ENCODE measurements at places on chromosomes 6 and 20. TPM values are rescaled to one million over a fixed set of nuclear protein-coding genes. Genes with fewer than 3 reads are reported as not detected.

- H3K36me3 ChIP-seq = no peaks in the 10 kb centered on the region
- DNase-seq = no peak
- H3K4me3 ChIP-seq = no peak overlapping the region
- H3K27me3 ChIP-seq = no peaks in the 10 kb centered on the region
- H3K4me1 ChIP-seq = no peaks in the 10 kb centered on the region
Observed at GRCh38 chr6:90168693-90169131, 127.9 kb downstream of the BACH2 start.

GRCh38 chr6:12580290-12580689 is 136.3 kb upstream of the PHACTR1 start:
- H3K27ac ChIP-seq = no peak overlapping the region
- no peaks in the 10 kb centered on the region for H3K27me3 ChIP-seq
- H3K4me3 ChIP-seq = no peak overlapping the region
- no peak for DNase-seq
- no peaks in the 10 kb centered on the region for H3K36me3 ChIP-seq
- H3K4me1 ChIP-seq = no peaks in the 10 kb centered on the region

GRCh38 chr6:119243657-119244056 is 105.9 kb downstream of the MAN1A1 start:
- no peaks in the 10 kb centered on the region for H3K36me3 ChIP-seq
- peaks cover 3% of the 10 kb centered on the region for H3K4me1 ChIP-seq
- H3K4me3 ChIP-seq = no peak overlapping the region
- no peaks in the 10 kb centered on the region for H3K27me3 ChIP-seq
- no peak for DNase-seq

DNA sequence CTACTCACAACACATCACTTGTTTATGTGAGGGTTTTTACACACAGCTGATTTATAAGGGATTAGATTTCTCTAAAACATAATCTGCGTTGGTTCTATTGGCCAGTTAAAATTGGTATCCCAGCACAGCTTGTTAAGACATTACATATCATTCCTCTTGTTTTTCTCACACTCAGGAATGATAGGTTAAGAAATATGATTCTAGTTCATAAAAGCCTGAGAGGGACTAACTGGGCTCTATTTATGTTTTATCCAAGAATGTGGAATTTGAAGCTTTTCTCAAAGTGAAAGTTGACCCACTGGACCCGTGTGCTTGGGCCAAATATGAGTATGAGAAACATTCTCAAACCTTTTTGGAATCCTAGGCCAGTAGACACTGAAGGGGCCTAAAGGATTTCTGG is 117.3 kb downstream of the TMEM170B start:
- H3K4me1 ChIP-seq = peaks cover 19% of the 10 kb centered on the region
- DNase-seq = no peak
- H3K27me3 ChIP-seq = no peaks in the 10 kb centered on the region
- H3K27ac ChIP-seq = no peak overlapping the region
- no peak overlapping the region for H3K4me3 ChIP-seq

- no peak overlapping the region for H3K27ac ChIP-seq
- no peaks in the 10 kb centered on the region for H3K36me3 ChIP-seq
- H3K4me3 ChIP-seq = no peak overlapping the region
- no peaks in the 10 kb centered on the region for H3K27me3 ChIP-seq
Observed at GRCh38 chr6:44062771-44063560, 64.3 kb downstream of the MRPL14 start.

DNA sequence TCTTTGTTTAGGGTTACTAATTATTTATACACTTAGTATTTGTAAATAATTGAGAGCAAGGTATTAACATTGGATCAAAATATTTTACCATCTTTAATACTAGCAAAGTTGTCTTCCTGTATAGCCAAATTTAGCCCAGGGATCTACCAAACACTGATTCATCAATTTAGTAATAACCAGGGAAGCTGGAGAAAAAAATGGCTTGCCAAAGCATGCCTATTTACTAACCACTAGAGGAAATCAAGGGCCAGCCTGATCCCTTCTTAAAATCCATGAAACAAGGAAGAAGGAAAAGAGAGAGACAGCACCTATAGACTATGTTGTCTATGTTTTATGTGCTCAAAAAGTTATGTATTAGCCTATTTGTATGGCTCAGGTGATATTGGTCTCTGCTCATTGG is 450.3 kb upstream of the GJE1 start:
- H3K27me3 ChIP-seq = no peaks in the 10 kb centered on the region
- no peak overlapping the region for H3K4me3 ChIP-seq
- H3K27ac ChIP-seq = no peak overlapping the region
- H3K36me3 ChIP-seq = no peaks in the 10 kb centered on the region
- no peak for DNase-seq

- no peak for DNase-seq
- no peaks in the 10 kb centered on the region for H3K27me3 ChIP-seq
- H3K4me3 ChIP-seq = no peak overlapping the region
- no peak overlapping the region for H3K27ac ChIP-seq
- H3K36me3 ChIP-seq = no peaks in the 10 kb centered on the region
- no peaks in the 10 kb centered on the region for H3K4me1 ChIP-seq
Observed at GRCh38 chr20:44662261-44662660, 10.8 kb upstream of the ADA start.

GRCh38 chr6:151958332-151958731 is 150.8 kb downstream of the ESR1 start:
- no peaks in the 10 kb centered on the region for H3K27me3 ChIP-seq
- H3K4me3 ChIP-seq = no peak overlapping the region
- DNase-seq = no peak
- H3K4me1 ChIP-seq = no peaks in the 10 kb centered on the region
- H3K36me3 ChIP-seq = no peaks in the 10 kb centered on the region

GRCh38 chr6:79797912-79798311 is 149.4 kb downstream of the ELOVL4 start:
- no peak for DNase-seq
- H3K27me3 ChIP-seq = no peaks in the 10 kb centered on the region
- no peaks in the 10 kb centered on the region for H3K4me1 ChIP-seq
- H3K4me3 ChIP-seq = no peak overlapping the region

DNA sequence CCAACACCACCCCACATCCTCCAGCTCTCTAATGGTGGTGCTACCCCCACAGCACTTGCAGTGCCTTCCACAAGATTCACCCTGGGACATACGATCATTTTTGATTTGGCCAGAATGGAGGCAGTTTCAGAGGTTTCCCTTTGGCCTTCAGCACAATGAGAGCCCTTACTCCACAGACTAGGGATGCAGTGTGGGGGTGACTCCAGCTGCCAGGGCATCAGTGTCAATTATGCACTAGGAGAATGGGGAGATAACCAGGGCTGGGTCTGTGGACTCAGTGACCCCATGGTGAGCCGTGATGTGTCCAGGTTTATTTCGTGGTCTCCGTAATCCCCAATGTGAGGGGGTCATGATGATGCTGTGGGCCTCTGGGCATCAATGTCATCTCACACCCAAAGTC is 31.5 kb upstream of the MICB start:
- no peak for DNase-seq
- no peak overlapping the region for H3K4me3 ChIP-seq
- H3K36me3 ChIP-seq = no peaks in the 10 kb centered on the region

DNA sequence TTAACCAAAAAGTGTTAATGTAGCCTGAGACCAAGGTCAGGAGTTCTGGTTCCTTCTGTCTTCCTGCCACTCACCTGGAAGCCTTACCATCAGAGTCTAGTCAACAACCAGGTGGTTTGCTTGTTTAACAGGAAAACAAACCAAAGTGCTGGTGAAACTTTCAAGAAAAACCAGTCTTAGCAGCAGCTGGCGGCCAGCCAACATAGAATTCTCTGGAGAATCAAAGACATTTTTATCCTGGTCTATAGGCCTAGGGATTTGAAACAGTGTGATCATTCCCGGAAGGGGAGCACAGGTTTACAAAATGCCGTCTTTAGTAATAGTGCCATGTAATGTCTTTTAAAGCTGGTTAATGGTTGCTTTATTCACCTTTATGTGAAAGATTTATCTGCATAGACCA is 146.6 kb upstream of the AKIRIN2 start:
- no peaks in the 10 kb centered on the region for H3K4me1 ChIP-seq
- no peak overlapping the region for H3K27ac ChIP-seq
- H3K4me3 ChIP-seq = no peak overlapping the region
- DNase-seq = no peak
- H3K27me3 ChIP-seq = no peaks in the 10 kb centered on the region

GRCh38 chr20:36528176-36528874 is 13.0 kb upstream of the MYL9 start:
- H3K4me1 ChIP-seq = no peaks in the 10 kb centered on the region
- DNase-seq = no peak
- H3K4me3 ChIP-seq = no peak overlapping the region
- H3K27me3 ChIP-seq = no peaks in the 10 kb centered on the region
- peaks cover 9% of the 10 kb centered on the region for H3K36me3 ChIP-seq

DNA sequence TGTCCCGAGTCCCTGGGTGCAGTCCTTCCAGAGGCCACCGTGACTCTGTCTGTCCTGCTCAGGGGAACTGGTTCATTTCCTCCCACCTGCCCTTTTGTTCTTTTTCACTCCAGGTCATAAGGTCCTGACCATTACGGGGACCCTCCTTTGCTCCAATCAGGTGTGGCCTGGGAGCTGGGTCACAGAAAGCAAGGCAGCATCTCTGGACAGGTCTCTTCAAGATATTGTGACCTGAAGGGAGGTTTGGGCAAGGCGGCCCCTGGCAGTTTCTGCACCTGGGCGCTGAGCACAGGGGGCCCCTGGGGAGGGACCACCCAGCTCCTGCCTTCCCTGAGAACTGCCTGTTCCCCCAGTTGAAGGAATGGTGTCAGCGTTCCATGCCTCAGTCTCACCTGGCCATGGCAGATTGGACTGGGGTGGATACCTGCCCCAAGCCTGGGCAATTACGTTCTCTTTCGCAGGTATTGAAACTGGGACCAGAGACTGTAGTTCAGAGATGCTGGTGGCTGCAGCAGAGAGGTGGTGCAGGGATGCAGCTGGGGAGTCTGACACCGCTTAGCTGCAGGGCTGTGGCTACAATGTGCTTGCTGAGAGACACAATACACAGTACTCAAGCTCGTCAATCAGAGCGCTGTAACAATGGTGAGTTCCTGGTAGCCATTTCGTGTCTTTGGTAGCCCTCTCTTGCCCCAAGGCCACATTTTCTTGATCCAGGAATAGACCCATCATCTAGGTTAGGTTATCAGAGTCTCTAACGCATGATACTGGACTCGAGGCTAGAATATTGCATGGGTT is 15.6 kb upstream of the NELFCD start:
- DNase-seq = no peak
- H3K36me3 ChIP-seq = no peaks in the 10 kb centered on the region
- no peaks in the 10 kb centered on the region for H3K4me1 ChIP-seq
- H3K4me3 ChIP-seq = no peak overlapping the region
- no peaks in the 10 kb centered on the region for H3K27me3 ChIP-seq
- no peak overlapping the region for H3K27ac ChIP-seq

GRCh38 chr6:136764517-136764993 is 27.7 kb downstream of the MAP3K5 start:
- DNase-seq = no peak
- no peaks in the 10 kb centered on the region for H3K4me1 ChIP-seq
- no peak overlapping the region for H3K4me3 ChIP-seq
- H3K36me3 ChIP-seq = no peaks in the 10 kb centered on the region

DNA sequence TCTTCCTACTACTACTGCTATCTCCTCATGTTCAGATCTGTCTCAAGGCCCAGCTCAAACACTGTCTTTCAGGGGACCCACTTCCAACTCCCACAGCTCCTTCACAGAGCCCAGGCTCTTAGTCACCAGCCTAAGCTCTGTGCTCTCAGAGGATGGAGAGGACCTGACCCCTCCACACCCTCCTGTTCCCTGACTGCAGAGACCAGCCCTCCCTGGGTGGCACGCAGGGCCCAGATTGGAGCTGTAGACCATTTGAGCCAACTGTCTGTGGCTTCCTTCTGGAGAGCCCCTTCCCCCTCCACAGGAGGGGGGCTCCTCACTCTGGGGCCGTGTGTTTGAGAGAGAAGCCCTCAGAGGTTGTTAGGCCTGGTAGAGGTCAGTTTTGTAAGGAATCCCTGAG is 9.8 kb downstream of the SNPH start:
- no peaks in the 10 kb centered on the region for H3K36me3 ChIP-seq
- H3K27ac ChIP-seq = no peak overlapping the region
- H3K27me3 ChIP-seq = no peaks in the 10 kb centered on the region
- no peaks in the 10 kb centered on the region for H3K4me1 ChIP-seq
- H3K4me3 ChIP-seq = no peak overlapping the region

DNA sequence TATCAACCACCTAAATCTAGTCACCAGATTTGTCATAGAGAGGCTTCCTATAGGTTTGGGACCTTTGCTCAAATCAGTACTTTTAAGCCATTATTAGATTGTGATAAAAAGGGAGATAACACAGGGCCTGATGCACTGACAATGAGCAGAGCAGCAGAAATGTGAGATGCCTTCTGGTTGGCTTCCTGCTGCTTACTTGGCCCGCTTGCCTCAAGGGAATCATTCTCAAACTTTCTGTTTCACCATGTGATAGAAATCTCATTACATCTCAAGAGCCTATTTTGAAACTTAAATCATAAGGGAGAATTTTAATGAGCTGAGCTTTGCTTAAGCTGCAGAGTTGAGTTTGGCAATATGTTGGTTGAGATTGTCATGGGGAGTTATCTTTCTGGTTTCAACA is 606.0 kb downstream of the DHX35 start:
- no peak overlapping the region for H3K27ac ChIP-seq
- no peaks in the 10 kb centered on the region for H3K27me3 ChIP-seq
- no peak overlapping the region for H3K4me3 ChIP-seq
- no peaks in the 10 kb centered on the region for H3K36me3 ChIP-seq
- H3K4me1 ChIP-seq = no peaks in the 10 kb centered on the region

DNA sequence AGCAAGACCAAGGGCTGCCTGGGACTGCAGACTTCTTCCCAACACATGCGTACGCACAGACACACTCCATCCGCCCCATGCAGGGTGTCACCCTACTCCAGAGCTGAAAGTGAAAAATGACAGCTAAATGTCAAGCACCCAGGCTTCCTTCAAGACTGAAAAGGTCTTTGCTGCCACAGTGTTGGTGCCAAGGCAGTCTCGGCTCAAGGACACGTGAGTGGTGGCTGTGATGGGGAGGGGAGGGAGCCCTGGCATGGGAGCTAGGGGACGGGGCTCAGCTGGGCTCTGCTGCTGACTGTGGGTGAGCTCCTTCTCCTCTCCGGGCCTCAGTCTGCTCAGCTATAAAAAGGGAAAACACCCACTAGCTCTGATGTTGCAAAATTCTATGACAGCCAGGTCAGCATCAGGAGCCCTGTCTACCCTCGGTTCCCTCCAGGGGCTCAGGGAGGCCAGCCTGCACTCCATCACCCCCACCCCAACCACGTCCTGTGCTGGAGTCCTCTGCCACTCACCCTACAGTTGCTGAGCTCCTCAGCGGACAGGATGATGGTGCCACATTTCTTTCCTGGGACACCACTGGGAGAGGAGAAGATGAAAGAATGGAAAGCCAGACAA is 47.6 kb downstream of the CPNE5 start:
- peaks cover 43% of the 10 kb centered on the region for H3K4me1 ChIP-seq
- no peaks in the 10 kb centered on the region for H3K36me3 ChIP-seq
- no peak overlapping the region for H3K4me3 ChIP-seq
- H3K27ac ChIP-seq = no peak overlapping the region

Gene ARG1
- total RNA-seq = not detected

Gene HDGFL1
- total RNA-seq = not detected

Gene EBF4
- total RNA-seq = 1.6 TPM

Gene HTR1B
- 1.6 TPM for total RNA-seq

Gene MAS1
- not detected for total RNA-seq

Gene PTK7
- 130 TPM for total RNA-seq

Gene DDO
- not detected for total RNA-seq

Gene LY86
- total RNA-seq = not detected
